Ureter (tissue), 1 donor: ENCODE measurements at places on chromosomes 16 and 17. TPM values are rescaled to one million over a fixed set of nuclear protein-coding genes. Genes with fewer than 3 reads are reported as not detected.

Gene AATK
- total RNA-seq, result 3.4 TPM

GRCh38 chr16:73058221-73058615 lies 10.3 kb upstream of the ZFHX3 start:
- no peak for DNase-seq

Gene SCRN2
- total RNA-seq, result 36.5 TPM

GRCh38 chr17:72393553-72393952 lies 272.7 kb downstream of the SOX9 start:
- DNase-seq, result no peak

Gene CCL8
- total RNA-seq, result not detected

GRCh38 chr17:13749891-13750235 lies 148.1 kb upstream of the HS3ST3A1 start:
- DNase-seq, result no peak

GRCh38 chr16:70809392-70810060 lies 8.6 kb upstream of the VAC14 start:
- DNase-seq, result no peak

Gene CCL16
- total RNA-seq, result 1.6 TPM

GRCh38 chr17:69733171-69734012 lies 318.9 kb downstream of the MAP2K6 start:
- DNase-seq, result peak; percentile 43

DNA sequence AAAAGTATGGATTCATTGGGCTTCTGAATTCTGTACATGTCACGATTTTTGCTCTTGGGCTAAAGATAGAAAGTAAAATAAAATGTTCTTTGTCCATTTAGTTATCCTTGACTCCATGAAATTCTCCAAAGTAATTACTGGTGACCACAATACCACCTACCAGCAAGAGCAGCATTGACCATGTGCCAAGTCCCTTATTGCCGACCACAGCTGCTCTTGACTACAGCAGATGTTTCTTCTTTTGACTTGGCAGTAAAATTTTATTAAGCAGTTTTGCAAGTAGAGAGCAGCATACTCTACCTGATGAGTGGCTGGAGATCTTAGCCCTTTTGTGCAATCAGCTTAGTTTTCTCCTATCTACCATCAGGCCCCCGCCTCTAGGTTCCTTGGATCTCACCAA lies 152.2 kb upstream of the TBX2 start:
- DNase-seq, result no peak

- DNase-seq, result no peak
Measured at GRCh38 chr17:19464031-19465026, 53.3 kb downstream of the RNF112 start.

- DNase-seq, result no peak
Measured at GRCh38 chr17:21301593-21302550, 17.4 kb downstream of the MAP2K3 start.

GRCh38 chr17:49061524-49061943 lies 64.3 kb downstream of the IGF2BP1 start:
- no peak for DNase-seq

Gene RNF157
- total RNA-seq, result 4.3 TPM

Gene CAPNS2
- total RNA-seq, result 42.5 TPM

- no peak for DNase-seq
Measured at GRCh38 chr16:86085161-86085611, 186.2 kb downstream of the IRF8 start.

- DNase-seq, result no peak
Measured at GRCh38 chr16:56898847-56899246, 33.1 kb upstream of the HERPUD1 start.

DNA sequence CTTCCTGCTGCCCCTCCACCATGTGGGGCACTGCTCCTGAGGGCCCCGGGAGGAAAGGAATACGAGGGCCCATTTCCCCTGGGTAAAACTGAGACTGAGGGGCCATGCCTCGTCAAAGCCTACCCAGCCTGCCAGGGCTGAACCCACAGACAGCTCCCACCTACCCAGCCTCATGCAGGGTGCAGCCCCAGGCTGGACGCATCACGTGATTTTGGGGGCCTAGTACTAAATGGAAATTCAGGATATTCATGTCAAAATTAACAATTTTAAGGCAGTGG lies 3.4 kb upstream of the OSGIN1 start:
- no peak for DNase-seq

Gene TLCD1
- 18.1 TPM for total RNA-seq

DNA sequence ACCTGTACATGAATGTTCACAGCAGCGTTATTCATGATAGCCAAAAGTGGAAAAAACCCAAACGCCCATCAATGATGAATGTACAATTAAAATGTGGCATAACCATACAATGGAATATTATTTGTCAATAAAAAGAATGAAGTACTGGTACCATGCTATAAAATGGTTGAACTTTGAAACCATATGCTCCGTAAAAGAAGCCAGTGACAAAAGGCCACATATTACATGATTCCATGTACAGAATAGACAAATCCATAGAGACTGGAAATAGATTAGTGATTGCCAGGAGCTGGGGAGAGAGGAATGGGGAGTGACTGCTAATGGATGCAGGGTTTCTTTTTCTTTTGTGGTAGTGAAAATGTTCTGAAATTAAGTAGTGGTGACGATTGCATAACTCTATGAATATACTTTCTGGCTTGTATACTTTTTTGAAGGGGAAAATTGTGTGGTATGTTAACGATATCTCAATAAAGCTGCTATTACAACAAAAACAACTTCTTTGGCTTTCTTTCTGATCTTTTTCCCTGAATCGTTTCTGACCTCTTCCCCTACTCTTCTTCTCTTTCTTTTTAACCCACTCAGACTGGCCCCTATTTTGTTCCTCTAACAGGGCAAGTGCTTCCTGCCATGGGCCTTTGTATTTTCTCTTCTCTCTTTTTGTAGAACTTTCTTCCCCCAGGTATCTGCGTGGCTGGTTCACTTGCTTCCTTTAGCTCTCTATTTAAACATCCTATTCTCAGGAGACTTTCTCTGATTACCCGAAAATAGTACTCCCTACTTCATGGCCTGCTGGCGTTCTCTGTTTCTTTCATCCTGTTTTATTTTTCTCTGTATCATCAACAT lies 67.9 kb downstream of the FTO start:
- DNase-seq, result no peak

Gene NHLRC4
- total RNA-seq, result 0.36 TPM

Gene ARHGDIG
- not detected for total RNA-seq

Gene PRM3
- total RNA-seq, result not detected

- no peak for DNase-seq
Measured at GRCh38 chr16:51553314-51553713, 402.2 kb upstream of the SALL1 start.

GRCh38 chr16:24010440-24011089 lies 174.8 kb downstream of the PRKCB start:
- peak; percentile 81 for DNase-seq

GRCh38 chr16:85573696-85574641 lies 39.2 kb upstream of the GSE1 start:
- DNase-seq, result no peak
